Activated CD8-positive, alpha-beta memory T cell treated with anti-CD3 and anti-CD28 coated beads, Interleukin-2, amount 10 ng/mL, durations not matched to agents 7 days and 5 days (primary cell): ENCODE measurements at places on chromosomes 5 and 9. TPM values are rescaled to one million over a fixed set of nuclear protein-coding genes. Genes with fewer than 3 reads are reported as not detected.

PRSS3 gene
- not detected for total RNA-seq

SOHLH1 gene
- total RNA-seq, result not detected

SEMA6A gene
- total RNA-seq, result 0.40 TPM

CCL28 gene
- total RNA-seq, result 11.6 TPM

B4GALT7 gene
- 16.8 TPM for total RNA-seq

IQGAP2 gene
- total RNA-seq, result 70.2 TPM

CORO2A gene
- 6.2 TPM for total RNA-seq

HCN1 gene
- total RNA-seq, result not detected

SURF1 gene
- total RNA-seq, result 35.4 TPM

CDH9 gene
- total RNA-seq, result not detected

RIC1 gene
- total RNA-seq, result 18.4 TPM

SLC34A3 gene
- not detected for total RNA-seq

ADCY2 gene
- not detected for total RNA-seq

HMGXB3 gene
- total RNA-seq, result 44.1 TPM

MSX2 gene
- not detected for total RNA-seq

CPLANE1 gene
- total RNA-seq, result 9.3 TPM
